ENCODE measurements at places on chromosomes 5 and 9.

GRCh38 chr5:158194561-158194976 lies 335.6 kb upstream of the CLINT1 start:
- no peak for DNase-seq

GRCh38 chr9:124733964-124734740 lies 37.0 kb downstream of the NR6A1 start:
- DNase-seq = peak; percentile 31

DNA sequence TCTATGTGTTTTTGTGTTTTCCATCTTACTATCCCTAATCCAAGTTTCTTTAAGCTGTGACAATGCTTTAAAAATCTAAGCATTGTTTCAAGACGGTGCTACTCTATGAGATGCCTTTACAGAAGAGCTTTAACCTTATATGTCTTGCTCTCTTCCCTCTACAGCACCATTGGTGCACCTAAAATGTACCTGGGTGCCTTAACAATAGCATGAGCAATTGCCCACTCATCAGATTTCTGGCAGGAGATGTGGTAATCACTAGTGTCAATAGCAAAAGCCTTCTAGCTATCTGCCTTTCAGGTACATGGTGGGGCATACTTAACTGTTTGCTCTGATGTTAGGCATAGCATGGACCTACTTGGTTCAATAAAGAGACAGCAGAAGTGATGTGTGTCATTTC lies 222.3 kb upstream of the KIF2A start:
- DNase-seq = no peak

- no peak for DNase-seq
These were observed 388.9 kb downstream of the SEMA5A start for GRCh38 chr5:9157020-9157419.

Data from HuH-7.5 (cell line).